ENCODE measurements at places on chromosomes 11 and 22.

- peak; percentile 6 for DNase-seq
Measured at GRCh38 chr11:87840786-87841185, 334.5 kb downstream of the RAB38 start.

GRCh38 chr11:108768370-108768769 is 103.5 kb downstream of the DDX10 start:
- no peak for DNase-seq

- DNase-seq: no peak
Measured at GRCh38 chr11:121626980-121627379, 174.2 kb upstream of the SORL1-AS1 start.

GRCh38 chr22:39283322-39284141 is 35.9 kb downstream of the RPL3 start:
- DNase-seq: no peak

- no peak for DNase-seq
Measured at GRCh38 chr11:35257281-35257680, 118.3 kb downstream of the CD44 start.
